ENCODE measurements at places on chromosomes 12 and 14. TPM values are rescaled to one million over a fixed set of nuclear protein-coding genes. Genes with fewer than 3 reads are reported as not detected.

GRCh38 chr12:115273456-115273855, 589.5 kb upstream of the TBX3 start:
- DNase-seq, result no peak

- DNase-seq, result no peak
Measured at GRCh38 chr12:117994551-117995438, 21.7 kb upstream of the RFC5 start.

GRCh38 chr14:96783915-96784224, 13.3 kb upstream of the VRK1 start:
- DNase-seq, result no peak

DNA sequence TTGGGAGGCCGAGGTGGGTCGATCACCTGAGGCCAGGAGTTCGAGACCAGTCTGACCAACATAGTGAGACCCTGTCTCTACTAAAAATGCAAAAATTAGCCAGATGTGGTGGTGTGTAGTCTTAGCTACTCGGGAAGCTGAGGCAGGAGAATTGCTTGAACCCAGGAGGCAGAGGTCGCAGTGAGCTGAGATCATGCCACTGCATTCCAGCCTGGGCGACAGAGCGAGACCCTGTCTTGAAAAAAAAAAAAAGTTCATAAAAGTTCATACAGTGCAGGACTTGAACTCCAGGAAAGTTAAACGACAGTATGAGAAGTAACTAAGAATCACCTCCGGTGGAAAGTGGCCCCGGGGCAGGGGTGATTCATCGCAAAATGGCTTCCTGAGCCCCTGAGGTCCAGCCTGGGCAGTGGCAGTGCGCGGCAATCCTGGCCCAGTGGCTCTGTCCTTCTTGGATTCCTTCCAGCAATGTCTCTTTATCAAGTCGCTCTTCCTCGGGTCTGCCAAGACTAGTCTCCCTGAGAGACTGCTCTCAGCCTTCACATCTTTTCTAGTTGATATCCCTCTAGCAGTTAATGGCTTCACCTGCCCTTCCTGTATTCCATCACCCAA, 16.7 kb upstream of the MAP1LC3B2 start:
- DNase-seq, result no peak

DNA sequence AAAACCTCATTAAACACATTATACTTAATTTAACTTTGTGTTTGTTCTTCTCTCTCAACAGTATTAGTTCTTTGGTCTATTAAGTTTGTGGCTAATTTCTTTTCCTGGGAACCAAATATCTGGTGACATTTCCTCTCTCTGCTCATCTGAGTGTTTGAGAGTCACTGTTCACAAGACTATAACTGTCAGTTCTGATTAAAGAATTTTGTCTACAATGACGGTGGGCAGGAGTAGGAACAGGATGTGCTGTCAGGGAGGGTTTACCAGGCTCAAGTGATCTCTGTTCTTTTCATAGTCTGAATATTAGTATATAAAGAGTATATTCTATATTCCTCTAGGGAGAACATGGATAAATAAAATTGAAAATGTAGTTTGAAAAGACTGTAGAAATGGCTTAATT, 92.9 kb downstream of the ALG10B start:
- no peak for DNase-seq

DNA sequence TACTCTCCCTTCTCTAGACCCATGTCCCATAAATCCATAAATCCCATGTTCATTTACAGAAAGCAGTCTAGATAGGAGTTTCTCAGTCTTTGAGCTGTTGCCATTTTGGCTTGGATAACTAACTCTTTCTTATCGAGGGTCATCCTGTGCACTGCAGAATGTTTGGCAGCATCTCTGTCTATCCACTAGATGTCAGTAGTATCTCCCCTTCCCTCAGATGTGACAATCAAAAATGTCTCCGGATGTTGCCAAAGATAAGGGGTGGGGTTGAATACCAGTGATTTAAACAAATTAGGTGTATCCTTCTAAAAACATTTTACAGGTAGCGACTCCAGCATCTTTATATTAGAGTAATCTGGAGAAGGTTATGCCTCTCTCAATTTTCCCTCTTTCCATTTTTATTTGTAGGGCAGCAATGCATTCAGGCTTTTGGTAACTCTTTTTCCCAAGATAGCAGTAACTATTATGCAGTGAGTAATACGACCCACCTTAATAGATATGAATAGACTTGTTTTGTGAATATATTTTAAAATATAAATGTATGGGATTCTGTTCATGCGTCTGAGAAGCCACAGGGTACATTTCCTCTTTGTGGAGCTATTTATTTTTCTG, 100.7 kb downstream of the LRRK2 start:
- DNase-seq, result no peak

DNA sequence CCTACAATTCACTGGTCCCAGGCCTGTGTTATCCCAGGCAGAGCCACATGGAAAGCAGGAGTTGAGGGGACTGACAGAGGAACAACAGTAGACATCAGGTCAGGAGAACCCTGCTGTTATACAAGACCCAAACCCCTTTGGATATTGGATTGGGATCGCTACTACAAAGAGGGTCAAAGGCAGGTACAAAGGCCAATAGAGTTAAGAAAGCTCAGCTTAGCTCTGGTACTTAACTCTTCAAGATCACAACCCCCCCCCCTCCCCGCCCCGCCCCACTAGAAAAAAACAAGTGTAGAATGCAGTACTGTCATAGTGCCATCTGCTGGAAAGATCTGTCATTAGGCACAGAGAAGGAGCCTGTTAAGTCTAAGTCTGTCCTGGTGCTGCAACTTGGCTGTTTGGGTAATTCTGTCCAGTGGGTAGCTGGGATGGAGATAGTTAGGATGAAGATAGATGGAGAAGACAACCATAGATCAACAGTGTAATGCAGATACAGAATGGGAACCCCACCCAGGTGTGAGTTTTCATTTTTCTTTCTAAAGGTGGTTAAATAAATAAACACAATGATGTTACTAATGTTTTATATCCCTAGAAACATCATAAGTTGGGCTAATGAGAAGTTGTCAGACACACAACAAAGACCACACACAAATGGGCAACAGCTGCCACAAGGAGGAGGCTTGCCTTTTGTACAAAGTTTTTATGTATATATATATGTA, 17.2 kb downstream of the REM2 start:
- DNase-seq, result peak; percentile 47

DNA sequence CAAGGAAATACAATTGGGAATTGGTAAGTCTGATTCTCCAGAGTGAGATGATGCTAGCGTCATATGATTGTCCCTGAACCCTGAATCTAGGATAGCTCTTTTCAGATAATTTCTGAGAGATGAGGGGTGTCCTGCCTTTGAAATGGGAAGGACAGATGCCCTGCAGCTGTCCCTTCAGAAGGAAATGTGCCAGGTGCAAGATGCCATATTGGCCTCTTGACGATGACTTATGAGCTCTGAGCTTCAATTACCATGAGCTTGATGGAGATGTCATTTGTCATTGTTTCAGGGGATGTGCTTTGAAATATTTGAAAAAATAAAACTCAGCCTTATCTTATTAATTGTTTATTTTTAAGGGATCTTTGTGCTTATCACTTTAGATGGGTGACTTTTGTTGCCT, 185.1 kb downstream of the DACT1 start:
- no peak for DNase-seq

GRCh38 chr12:27498149-27498548, 25.9 kb upstream of the PPFIBP1 start:
- peak; percentile 28 for DNase-seq

DNA sequence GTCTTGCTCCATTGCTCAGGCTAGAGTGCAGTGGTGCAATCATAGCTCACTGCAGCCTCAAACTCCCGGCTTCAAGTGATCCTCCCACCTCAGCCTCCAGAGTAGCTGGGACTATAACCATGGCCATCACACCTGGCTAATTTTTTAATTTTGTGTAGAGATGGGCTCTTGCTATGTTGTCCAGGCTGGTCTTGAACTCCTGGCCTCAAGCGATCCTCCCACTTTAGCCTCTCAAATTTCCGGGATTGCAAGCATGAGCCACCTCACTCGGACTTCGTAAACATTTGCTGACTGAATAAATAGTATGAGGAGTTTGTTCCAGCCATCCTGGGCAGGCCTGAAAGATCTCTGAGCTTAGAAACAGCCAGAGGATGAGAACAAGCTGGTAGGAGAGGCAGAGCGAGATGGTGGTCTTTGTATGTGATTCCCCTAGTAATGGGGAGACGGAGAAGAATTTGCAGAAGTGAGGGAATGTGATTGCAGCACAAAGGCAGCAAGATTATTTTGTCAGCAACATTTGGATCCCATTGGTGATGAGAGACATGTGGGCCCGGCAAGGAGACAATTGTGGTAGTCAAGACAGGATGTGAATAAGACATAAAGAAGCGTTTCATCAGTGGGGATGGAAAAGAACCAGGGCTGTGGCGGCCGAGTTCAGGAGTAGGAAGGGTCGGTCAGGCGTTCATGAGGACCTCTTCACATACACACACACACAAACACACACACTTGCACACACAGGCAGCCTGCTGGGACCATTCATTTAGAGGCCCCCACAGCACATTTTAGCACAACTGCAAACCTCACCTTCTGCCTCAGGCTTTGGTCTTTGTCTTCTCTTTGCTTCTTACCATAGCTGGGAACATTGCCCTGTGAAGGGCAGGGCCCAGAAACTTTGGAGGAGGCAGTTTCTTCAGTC, 155.5 kb downstream of the ZFP36L1 start:
- no peak for DNase-seq

DNA sequence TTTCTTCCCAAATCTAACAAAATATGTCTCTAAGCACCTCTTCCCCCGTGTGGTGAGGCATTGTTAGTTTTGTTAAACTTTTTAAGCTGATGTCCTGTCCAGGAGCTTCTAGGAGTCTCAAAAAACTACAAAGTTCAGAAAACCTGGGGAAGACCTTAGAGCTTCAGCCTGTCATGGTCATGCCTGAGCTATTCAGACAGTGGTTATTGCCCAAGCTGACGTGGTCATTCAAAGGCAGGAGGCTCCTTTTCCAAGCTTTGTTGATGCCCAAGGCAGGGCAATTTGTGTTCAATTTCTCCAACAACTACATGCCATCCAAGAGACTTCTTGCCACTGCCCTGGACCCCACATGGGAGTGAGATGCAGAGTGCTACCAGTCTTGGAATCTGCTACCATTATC, 5.8 kb upstream of the LYZ start:
- no peak for DNase-seq

DNA sequence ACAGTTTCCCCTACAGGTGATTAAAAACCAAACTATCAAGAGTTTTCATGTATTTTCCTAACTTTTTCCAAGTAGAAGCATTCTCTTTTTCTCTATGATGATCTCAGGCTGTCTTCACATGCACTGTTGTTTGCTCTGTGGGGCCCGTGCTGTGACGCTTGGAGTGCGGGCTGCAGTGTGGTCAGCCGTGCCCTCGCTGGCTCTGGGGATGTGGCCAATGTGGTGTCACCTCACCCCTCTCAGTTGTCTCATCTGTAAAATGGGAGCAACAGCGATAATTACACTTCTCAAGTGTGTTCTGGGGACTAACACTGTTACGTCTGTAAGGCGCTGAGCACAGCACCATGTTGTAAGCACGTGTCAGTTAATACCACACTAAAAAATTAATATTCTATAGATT, 28.6 kb downstream of the DDX51 start:
- no peak for DNase-seq

DNA sequence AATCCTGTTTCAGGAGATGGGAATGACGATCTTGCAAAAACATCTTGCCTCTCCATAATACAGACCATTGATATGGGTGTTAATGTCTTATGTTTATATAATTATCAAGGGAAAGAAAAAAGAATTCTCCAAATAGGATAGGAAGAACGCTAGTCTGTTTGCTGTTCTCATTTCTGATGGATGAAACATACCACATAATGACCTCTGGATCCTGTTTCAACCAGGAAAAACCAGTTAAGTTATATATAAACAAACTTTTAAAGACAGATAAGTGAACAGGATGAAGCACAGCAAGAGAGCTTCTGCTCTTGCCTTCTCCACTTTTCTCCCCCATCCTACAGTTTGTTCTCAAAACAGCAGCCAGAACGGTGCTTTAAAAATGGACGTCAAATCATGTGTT, 27.8 kb downstream of the COQ6 start:
- no peak for DNase-seq

DNA sequence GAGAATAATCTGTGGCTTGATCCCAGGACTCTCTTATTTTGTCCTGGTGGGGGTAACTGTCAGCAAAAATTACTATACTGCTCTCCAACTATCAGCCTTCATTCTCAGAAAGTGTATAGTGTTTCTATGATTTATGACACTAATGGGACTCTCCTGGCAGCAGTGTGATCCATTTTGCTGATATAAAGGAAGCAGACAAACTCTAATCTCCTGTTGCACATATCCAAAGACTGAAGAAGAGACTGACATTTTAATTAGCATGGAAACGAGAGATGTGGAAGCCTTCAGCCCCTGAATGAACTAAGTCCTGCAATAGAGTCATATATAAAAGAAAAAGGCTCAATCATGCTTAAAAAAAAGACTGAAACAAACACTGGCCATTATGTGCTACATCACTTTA, 127.8 kb upstream of the SSTR1 start:
- no peak for DNase-seq

GRCh38 chr14:22588526-22589095, 413 bp downstream of the DAD1 start:
- no peak for DNase-seq

- peak; percentile 91 for DNase-seq
Measured at GRCh38 chr12:120119271-120119973, 2.9 kb upstream of the RAB35 start.

DNA sequence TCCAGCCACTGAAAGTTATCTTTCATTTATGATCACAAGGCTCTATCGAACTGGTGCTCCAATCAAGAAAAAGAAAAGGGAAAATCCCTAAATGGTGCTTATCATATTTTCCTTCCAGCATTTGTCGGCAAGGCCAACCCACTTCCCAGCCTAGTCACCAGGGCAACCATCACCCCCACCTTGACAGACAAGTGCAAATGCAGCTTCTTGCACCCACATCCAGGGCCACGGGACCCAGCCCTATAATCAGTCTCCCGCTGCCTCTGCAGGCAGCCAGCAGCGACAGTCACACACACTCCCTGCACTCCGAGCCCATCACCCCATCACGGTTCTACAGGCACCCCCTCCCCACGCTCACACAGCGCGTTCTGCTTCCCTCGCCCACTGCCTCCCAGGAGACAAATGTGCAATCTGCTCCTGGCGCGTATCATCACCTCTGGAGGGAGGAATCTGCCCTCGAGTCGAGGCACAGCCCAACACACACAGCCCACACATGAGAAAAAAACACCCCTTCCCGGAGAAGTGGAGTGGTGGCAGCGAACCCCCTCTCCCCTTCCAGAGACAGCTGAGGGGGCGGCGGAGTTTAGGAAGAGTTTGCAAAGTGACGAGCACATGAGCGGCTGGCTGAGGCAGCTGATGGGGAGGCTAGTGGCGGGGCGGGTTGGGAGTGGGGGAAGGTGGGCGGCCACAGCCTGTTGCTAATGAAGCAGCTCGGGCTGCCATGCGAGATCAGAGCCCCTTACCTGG, 9.3 kb upstream of the PPP4R4 start:
- no peak for DNase-seq

GRCh38 chr14:39154594-39155189, 15.4 kb downstream of the TRAPPC6B start:
- DNase-seq, result no peak

- DNase-seq, result no peak
Measured at GRCh38 chr14:69037790-69038454, 58.8 kb upstream of the ACTN1 start.

Gene TEX52
- polyA plus RNA-seq, result 0.23 TPM

Gene DLK1
- not detected for polyA plus RNA-seq

Gene ZNF410
- 51.2 TPM for polyA plus RNA-seq

Gene AQP2
- not detected for polyA plus RNA-seq

Gene NUDT14
- polyA plus RNA-seq, result 5.8 TPM

Gene ALDH1L2
- polyA plus RNA-seq, result 10.6 TPM

Gene FGF6
- polyA plus RNA-seq, result not detected

Gene SYCP3
- polyA plus RNA-seq, result 0.51 TPM

Gene PPP4R4
- 0.40 TPM for polyA plus RNA-seq

Gene GPR84
- 4.0 TPM for polyA plus RNA-seq

Gene RHNO1
- polyA plus RNA-seq, result 57.9 TPM

Gene FAM90A1
- polyA plus RNA-seq, result 0.51 TPM

Measured in GM12878 (cell line).